Effector CD8-positive, alpha-beta T cell (primary cell): ENCODE measurements at places on chromosomes 7 and 10.
A peak's percentile ranks its signal among the peaks of the same experiment; 100 is the strongest.

DNA sequence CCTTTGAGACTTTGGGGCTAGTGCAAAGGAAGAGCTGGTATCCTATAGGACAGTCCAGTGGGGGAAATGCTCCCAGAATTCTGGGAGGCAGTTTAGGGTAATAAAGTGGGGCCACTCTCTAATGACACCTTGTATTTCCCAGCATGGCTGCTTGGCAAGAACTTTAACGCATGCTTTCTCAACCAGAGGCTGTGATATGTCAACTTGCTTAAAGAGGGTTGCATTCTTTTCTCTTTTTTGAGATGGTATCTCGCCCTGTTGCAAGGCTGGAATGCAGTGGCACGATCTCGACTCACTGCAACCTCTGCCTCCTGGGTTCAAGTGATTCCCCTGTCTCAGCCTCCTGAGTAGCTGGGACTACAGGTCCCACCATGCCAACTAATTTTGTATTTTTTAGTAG lies 38.4 kb downstream of the ALDH18A1 start:
- DNase-seq: no peak

- no peak for DNase-seq
Observed at GRCh38 chr10:107477266-107477665, 312.8 kb upstream of the SORCS1 start.

- no peak for DNase-seq
Observed at GRCh38 chr7:134946260-134946659, 40.0 kb upstream of the AGBL3 start.

- no peak for DNase-seq
Observed at GRCh38 chr10:20299034-20299736, 483.0 kb downstream of the PLXDC2 start.

GRCh38 chr7:42097752-42098151 lies 139.3 kb downstream of the GLI3 start:
- no peak for DNase-seq

GRCh38 chr7:106329971-106330733 lies 45.4 kb upstream of the NAMPT start:
- DNase-seq: no peak

DNA sequence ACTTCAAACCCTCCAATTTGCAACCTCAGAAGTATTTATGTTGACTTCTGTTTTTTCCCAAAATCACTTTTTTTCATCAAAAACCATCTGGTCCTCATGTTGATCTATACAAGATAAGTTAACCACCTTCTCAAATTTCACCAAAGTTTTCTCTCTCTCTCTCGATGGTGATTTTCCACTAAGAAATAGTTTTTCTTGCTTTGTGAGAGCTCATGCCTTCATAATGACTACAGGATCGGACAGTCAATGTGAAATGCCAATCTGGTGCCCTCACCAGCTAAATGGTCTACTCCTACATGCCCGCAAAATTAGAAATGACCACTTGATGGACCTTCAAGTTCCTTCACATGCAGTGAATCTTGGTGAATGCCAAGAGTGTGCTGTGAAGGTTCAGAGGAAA lies 40.4 kb downstream of the CNNM1 start:
- DNase-seq: no peak

- DNase-seq: peak; percentile 43
Observed at GRCh38 chr7:70647801-70648498, 484.0 kb upstream of the GALNT17 start.

GRCh38 chr7:127629268-127629854 lies 11.4 kb upstream of the PAX4 start:
- peak; percentile 9 for DNase-seq

DNA sequence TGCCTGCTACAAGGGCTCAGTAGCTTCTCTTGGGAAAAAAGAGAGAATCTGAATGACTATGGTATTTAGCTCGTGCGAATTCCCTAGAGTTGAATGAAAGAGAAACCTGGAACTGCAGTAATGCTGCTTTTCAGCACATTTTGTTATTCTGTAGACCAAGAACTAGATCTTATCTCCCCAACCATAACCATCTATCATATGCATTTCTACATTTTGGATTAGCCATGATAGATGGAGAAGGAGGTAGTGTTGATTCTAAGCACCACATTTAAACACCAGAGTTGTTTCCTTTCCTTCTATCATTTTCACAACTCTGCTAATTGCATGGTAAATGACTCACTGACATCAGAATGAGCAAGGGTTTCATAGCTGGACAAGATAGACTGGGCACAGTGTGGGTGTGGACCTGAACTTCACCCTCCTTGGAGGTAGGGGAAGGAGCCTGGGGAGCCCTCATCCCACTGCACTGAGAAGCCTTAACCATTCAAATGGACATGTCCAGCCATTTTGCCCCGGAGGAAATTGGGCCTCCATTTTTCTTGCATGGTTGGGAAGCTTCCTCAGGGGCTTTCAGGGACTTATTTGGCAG lies 55.3 kb upstream of the BMPER start:
- no peak for DNase-seq

GRCh38 chr7:17318146-17318545 lies 19.7 kb downstream of the AHR start:
- no peak for DNase-seq

DNA sequence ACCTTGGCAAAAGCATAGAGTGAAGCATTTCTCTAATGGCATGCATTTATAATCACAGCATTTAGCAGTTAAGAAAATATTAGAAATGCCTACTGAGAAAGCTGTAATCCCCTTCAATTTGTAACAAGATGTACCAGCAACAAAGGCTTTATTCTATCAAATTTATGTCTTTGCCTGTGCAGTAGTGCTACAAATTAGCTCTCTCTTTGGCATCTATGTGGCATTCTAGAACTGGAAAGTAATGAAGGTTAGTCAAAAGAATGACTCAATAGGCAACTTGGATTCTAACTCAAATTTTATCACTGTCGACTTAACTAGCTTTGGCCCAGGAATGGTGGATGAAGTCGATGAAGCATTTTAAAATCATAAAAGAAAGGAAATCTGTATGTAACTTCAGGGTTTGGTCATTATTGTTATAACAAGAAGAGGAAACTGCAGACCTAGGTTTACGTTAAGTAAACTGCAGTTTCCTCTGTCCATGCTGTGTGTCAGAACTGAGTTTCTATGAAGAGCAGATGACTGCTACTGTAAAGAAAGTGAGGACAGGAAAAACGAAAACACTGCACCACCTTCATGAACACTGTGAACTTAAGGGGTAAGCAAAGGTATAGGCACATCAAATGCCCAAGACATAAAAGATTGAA lies 140.0 kb downstream of the RAPGEF5 start:
- no peak for DNase-seq

DNA sequence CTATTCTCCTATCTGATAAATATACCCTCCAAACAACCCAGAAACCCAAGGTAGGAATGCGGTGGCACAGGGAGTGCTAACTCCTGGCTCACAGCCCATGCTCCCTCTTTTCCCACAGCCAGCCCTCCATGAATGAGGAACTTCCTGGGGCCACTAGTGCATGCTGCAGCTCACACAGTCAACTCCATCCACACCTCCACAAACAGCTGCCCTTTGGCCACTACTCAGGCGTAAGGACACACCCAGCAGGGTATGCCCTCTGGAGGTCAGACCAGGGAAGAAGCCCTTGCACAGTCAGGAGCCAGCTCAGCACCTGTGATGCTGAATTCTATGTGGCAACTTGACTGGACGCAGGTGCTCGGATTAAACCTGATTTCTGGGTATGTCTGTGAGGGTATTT lies 85.2 kb upstream of the PIK3CG start:
- DNase-seq: no peak

DNA sequence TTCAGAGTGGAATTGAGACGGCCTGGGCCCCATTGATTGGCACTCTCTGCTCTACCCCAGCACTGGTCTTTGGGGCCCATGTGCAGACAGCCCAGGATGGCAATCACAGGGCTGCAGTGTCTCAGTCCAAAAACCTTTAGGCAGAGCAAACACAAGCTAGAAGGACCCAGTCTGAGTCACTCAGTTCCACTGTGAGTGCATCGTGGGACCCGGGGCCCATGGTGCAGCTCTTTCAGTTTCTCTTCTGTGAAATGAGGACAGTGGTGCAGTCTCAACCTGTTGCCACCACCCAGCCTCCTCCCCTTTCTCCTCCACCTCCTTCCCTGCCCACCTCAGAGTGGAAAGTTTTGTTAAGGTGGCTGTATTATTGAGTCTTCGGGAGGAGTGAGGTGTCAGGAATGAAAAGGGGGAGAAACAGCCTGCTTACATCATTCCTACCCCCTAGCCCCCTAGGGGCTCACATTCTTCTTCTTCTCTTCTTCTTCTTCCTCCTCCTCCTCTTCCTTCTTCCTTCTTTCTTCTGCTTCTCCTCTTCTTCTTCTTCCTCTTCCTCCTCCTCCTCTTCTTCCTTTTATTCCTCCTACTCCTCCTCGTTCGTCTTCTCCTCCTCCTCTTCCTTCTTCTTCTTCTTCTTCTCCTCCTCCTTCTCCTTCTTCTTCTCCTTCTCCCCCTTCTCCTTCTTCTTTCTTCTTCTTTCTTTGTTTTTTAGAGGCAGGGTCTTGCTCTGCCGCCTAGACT lies 19.5 kb upstream of the CARD11 start:
- DNase-seq: peak; percentile 24

GRCh38 chr7:111089822-111090426 lies 1.0 kb upstream of the LRRN3 start:
- DNase-seq: no peak

DNA sequence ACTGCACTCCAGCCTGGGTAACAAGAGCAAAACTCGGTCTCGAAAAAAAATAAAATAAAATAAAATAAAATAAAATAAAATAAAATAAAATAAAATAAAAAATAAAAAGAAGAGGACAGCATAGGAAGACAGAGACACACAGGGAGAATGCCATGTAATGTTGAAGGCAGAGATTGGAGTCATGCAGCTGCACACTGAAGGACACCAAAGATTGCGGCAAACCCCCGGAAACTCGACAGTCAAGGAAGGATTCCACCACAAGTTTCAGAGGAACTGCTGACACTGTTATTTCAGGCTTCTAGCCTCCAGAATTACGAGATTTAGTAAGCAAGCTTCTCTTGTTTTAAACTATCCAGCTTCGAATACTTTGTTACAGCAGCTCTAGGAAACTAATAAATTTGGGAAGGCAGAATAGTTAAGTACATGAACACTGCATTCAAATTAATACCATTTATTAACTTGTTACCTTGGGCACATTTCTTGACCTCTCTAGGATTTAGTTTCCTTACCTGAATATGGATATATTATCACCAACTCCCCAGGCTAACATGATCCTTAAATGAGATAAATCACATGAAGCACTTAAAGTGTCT lies 9.5 kb downstream of the CPED1 start:
- DNase-seq: no peak

DNA sequence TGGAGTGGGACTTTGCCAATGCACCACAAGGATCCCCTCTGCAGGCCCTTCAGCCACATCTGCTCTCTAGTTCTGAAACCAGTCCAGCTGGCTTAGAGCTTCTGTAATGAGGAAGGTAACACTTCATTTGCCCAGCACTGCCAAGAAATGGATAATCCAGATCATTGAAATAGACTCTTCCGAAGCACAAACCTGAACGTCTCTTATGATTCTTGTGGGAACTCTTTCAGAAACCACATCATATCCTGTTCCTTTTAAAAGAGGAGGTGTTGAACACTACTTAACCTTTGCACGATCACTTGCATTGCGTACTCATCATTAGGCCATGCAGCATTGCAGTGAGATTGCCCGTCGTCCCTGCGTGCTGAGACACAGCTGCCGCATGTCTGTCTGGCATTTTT lies 25.8 kb upstream of the PLPP4 start:
- no peak for DNase-seq

DNA sequence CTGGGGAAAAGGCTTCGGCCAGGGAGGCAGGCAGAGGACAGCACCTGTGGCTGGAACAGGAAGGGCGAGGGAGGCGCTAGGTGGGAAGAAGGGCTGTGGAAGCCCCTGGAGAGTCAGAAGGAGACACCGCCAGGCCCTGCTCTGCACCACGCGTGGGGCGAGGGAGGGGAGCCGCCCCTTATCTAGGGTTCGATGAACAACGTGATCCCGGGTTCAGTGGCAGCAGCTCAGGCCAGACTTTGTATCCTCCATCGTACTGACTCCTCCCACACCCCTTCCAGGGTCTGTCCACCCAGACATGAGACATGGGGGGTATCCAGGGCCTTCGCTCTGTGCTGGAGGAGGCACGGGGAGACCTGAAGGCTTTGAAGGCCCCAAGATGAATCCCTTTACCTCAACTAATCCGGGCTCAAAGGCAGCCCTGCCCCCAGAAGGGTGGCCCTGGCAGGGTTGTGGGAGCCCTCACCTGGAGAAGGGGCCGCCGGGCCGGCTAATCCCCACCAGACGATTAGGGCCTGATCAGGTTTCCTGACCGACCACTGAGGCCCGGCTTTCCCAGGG lies 110.8 kb downstream of the PDGFA start:
- no peak for DNase-seq

GRCh38 chr10:132249824-132250375 lies 57.9 kb downstream of the STK32C start:
- DNase-seq: no peak

DNA sequence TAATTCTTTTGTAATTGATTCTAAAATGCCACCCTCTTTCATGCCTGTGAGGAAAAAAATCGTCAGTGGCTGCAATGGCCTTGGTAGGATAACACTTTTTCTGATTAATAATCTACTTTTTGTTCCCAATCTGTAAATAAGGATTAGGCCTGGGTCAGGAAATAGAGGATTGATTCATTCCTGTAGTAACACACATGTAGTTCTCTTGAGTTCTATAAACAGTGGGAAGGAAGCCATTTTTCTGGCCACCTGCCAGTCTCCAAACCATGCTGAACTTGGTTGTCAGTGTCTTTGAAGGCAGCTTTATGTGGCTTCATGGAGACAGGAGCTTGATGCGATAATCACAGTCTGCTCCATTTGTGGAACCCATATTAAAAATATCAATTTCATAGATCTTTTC lies 169.3 kb upstream of the NFE2L3 start:
- DNase-seq: no peak

- no peak for DNase-seq
Observed at GRCh38 chr10:35355971-35356724, 19.8 kb downstream of the CCNY start.

GRCh38 chr10:63409465-63410027 lies 56.2 kb downstream of the JMJD1C start:
- DNase-seq: no peak

DNA sequence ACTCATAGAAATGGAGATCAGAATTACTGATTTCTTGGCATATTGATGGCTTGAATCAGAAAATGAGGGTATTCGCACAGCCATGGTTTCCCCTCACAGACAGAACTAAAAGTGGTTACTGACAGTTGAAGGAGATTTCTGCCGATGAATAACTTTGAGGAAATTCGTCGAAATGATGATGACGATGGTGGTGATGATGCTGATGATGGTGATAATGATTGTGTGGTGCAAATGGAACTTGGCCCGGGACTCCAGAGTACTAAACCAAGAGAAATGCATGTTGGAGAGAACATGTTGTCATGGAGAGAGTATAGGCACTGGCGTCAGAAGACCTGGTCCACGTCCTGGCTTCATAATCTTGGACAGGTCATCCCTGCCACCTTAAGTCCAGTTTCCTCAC lies 163.2 kb downstream of the EVX1 start:
- DNase-seq: no peak

- no peak for DNase-seq
Observed at GRCh38 chr7:97819161-97819560, 53.0 kb downstream of the ASNS start.
